CD4-positive, alpha-beta T cell treated with Interleukin-15 for 4 hours (primary cell): ENCODE measurements at places on chromosomes 11 and 22.

GRCh38 chr22:40123387-40123786 lies 54.3 kb upstream of the TNRC6B start:
- DNase-seq = no peak

DNA sequence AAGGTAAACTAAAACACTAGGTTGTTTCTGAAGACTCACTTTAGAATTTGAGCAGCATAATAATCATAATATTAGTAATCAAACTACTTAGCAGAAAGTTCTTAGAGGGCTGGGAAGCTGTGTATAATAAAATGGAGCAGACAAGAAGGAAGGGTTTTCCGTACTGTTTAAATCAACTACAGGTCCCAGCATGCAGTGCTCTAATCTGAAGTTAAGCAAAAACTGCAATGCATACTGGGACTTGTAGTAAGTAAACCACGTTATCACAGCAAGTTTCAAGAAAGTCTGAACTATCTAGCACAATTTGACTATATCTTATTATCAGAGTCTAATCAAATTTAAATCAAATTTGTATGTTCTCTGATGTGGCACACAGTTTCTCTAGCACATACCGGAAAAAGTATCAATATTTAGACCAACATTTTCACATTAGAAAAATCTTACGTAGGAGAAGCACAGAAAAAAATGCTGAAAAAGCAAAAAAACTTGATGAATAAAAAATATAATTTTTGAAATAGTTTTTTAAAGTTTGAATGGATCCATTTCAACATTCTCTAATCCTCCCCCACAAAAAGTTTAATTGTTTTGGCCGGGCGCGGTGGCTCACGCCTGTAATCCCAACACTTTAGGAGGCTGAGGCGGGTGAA lies 8.2 kb downstream of the PHF21A start:
- peak; percentile 67 for DNase-seq

- DNase-seq = peak; percentile 29
Measured at GRCh38 chr11:3109921-3110706, 52.9 kb upstream of the CARS1 start.

DNA sequence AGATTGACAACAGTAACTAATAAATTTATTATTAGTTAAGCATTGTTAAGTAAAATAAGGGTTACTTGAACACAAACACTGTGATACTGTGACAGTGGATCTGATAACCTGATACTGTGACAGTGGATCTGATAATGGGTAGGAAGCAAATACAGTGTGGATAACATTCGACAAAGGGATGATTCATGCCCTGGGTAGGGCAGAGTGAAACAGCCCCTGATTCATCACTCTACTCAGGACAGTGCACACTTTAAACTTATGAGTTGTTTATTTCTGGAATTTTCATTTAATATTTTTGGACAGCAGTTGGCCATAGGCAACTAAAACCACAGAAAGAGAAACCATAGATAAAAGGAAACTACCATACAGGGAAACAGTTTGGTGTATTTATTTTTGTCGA lies 60.8 kb upstream of the CTSC start:
- no peak for DNase-seq

- no peak for DNase-seq
Measured at GRCh38 chr11:100578831-100579311, 108.2 kb upstream of the ARHGAP42 start.

DNA sequence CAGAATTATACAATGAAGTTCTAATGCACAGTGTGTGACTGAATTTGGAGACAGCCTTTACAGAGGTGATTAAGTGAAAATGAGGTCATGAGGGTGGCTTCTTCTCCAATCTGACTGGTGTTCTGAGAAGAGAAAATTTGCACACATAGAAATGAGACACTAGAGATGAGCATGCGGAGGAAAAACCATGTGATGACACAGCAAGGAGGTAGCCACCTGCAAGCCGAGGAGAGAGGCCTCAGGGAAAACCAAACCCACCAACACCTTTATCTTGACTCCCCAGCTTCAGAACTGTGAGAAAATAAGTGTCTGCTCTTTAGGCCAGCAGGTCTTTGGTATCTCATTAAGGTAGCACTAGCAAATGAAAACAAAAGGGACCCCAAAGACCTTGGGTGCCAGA lies 93.2 kb downstream of the GGTLC2 start:
- DNase-seq = peak; percentile 52

GRCh38 chr11:94196363-94196762 lies 67.7 kb downstream of the PANX1 start:
- DNase-seq = no peak

DNA sequence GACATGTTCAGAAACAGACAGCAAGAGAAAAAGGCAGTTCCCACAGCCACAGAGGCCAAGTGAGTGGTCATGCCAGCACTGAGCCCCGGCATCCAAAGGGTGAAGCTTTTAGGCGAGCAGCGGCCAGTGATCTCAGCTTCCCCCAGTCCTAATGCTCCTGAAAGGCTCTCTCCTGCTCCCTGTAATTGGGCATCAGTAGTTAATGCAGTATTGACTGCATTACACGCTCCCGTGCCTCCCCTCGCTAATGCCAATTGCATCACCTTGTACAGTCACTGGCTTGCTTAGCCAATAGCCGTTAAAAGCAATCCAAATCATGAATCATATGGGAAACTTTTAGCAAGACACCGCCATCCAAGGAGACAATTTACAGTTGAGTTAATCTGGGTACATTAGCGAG lies 4.9 kb downstream of the LMO1 start:
- no peak for DNase-seq

DNA sequence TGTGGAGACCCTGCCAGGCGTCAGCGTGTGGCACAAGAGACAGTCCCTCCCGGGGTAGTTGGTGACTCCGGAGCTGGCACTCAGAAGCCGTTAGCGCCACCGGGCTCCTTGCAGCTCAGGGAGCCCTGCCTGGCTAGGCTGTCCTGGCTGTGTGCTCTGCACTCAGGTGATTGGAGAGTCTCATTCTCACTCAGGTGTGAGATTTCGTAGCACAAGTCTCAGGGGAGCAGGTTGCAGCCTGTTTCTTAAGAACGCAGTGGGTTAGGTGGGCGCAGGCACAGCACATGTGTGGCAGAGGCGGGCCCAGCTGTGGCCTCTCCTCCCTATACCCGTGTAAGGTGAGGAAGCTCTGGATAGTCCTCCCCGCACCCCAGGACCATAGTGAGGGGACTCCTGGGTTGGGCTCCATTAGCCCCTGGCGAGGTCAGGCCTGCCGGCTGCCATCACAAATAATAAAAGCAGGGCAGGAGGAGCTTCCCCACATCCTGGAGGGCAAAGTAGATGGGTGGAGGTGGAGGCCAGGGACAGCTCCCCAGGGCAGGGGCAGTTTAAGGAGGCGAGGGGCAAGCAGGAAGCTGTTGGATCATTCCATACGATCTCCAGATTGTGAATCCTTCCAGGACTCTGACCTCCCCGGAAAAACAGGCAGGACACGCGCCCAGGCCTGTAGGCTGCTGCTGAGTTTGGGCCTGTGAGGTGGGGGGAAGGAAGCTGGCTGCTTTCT lies 39.4 kb downstream of the SBF1 start:
- DNase-seq = no peak

DNA sequence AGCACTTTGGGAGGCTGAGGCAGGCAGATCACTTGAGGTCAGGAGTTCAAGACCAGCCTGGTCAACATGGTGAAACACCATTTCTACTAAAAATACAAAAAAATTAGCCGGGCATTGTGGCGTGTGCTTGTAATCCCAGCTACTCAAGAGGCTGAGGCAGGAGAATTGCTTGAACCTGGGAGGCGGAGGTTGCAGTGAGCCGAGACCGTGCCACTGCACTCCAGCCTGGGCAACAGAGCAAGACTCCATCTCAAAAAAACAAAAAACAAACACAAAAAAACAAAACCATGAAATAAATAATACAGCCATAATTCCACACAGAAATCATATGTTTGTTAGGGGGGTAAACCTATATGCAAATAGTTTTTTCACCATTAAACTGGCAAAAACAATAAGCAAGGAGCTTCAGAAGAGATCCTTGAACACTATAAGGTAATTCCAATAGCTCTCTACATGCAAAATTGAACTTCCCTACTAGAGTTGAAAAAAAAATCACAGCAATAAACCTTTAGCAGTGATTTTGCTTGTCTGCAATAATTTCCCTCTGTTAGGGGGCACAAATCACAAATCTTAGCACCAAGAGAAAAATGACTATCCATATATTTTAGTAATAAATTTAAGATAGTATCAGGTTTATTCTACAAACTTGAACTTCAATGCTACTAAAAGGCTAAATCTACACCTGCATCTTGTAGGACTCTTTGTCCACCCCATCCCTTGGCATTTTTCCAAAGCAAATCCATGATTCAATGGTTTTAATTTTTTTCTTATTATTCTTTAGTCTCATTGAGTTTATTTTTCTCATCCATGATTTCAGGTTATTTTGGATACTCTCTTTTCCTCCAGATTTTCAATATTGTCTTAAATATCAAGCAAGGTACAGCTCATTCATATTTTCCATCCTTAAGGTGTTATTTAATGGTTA lies 3.9 kb downstream of the CSTF3 start:
- DNase-seq = no peak

DNA sequence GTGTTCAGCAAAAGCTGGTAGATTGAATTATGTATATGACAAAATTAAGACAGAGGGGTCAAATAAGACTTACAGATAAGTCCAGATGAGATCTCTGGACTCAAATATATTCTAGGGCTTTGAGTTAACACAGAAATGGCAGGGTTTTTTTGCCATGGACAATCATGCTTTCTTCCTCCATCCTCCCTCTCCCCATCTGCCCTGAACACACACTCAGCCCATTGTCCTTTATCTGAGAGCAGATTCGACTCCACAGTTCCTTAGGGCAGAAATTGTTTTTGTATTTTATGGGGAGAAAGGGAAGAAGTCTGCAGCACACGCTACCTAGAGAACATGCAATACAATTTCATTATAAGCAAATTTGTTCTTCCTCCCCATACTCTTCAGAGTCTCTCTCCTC lies 86.8 kb downstream of the SLC1A2 start:
- DNase-seq = no peak

DNA sequence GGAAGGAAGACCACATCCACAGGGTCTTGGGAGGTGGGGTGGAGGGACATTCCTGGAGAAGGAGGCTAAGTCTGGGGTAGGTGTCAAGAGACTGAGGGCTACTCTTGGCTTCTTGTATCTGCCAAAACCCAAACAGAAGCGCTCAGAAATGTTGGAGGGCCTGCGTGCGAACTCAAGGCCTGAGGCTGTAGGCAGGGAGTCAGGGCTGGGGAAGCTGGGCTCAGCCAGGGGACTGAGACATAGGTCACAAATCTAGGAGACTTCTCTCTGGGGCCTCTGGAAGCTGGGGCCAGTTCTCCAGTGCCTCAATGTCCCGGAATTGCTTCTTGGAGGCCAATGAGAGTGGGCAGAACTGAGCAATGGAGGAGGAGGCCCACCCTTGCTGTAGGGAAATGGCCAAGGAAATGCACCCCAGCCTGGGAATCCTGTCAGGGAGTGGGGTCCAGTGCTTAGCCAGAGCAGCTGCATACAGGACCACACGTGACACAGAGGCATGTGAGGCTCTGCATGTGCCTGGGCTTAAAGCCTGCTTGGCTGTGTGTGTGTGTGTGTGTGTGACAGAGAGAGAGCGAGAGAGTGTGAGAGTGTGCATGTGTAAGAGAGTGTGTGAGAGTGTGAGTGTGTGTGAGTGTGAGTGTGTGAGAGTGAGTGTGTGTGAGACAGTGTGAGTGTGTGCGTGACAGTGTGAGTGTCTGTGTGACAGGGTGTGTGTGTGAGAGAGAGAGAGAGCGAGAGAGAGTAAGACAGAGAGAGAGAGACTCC lies 141.3 kb downstream of the ST3GAL4 start:
- DNase-seq = no peak

DNA sequence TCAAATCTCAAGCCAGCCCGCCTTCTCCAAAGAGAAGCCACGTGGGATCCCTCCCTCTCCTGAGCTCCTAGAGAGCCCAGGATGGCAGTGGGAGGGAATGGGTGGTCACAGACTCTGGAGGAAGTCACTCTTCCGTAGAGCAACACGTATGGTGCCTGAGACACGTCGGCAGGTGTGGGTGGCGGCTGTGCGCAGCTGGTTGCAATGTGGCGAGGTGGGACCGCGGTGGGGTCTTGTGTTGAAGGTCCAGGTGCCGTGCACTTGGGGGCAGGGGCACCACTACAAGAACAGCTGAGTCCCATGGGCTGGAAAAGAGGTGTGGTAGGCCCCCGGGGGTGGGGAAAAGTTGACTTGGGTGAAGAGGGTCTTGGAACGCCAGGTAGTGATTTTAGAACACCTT lies 13.4 kb upstream of the CCND1 start:
- no peak for DNase-seq

DNA sequence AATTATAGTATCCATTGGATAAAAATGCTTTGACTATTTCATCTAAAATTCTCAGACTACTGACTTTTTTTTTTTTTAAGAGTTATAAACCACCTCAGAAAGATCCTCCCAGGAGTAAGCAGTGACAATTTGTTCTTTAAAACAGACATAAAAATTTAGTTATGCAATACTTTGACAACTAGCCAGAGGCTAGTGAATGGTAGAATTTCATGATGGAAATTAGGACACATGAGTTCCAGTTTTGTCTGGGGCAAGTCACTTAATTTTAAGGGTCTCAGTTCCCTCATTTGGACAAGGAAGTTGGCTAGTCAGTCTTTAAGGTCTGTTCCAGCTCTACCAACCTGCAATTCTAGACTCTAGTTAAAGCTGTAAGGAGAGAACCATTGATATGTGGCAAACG lies 2.9 kb downstream of the IL18 start:
- no peak for DNase-seq

DNA sequence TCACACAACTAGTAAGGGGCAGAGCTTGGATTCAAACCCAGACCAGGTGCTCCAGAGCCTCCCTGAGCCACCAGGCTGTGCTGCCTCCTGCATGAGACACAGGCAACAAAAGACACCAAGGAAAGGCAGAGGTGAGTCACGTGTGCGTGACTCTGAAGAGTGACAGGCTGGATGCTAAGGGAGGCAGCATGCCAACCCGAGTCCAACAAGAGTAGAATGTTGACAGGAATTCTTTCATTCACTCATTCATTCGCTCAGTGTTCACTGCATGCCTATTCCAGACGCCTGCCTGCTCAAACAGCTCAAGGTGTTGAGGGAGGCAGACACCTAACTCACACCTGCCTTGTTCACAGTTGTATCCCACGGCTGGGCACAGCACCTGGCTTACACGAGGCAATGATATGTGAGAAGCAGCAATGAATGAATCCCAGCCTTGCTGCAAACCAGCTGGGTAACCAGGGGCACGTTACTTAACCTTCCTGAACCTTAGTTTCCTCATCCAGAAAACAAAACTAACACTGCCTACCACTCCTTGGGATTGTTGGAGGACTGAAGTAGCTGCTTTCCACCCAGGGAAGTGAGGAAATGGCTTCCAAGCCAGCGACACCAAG lies 73.8 kb upstream of the ARFGAP3 start:
- peak; percentile 15 for DNase-seq

DNA sequence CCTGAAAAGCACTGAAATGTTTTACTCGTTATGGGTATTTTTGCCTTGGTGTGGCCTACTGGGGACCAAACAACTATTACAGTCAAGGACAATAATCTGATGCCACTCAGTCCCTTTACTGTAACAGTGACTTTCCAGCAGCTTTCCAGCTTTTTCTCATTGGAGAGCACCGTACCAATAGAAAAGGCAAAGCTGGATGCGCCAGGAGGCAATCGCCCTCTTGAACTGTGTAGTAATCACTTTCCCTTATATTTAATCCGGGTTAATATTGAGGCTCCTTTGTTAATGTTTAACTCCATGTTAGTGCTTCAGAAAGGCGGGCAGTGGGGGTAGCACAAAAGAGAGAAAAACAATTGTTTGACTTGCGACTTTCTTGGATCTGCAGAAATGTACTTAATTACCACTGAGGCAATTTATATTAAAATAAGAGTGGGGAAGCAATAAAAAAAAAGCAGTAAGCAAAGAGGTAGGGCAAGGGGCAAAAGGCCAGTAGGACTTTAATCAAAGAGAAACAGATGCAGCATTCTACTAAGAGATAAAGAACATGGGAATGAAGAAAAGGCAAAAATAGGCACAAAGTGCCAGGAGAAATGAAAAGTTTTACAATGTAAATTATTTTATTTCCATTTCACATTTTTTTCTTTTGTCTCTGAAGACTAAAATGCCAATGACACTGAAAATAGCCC lies 81.6 kb downstream of the LRRC4C start:
- DNase-seq = no peak
